Stimulated activated CD4-positive, alpha-beta T cell treated with anti-CD3 and anti-CD28 coated beads, Interleukin-12 subunit alpha, Interleukin-12 subunit beta, amount 100 ng/mL, for 4 hours (primary cell): ENCODE measurements at places on chromosomes 2 and 18.

- DNase-seq: no peak
Measured at GRCh38 chr2:181780047-181780651, 99.8 kb upstream of the NEUROD1 start.

DNA sequence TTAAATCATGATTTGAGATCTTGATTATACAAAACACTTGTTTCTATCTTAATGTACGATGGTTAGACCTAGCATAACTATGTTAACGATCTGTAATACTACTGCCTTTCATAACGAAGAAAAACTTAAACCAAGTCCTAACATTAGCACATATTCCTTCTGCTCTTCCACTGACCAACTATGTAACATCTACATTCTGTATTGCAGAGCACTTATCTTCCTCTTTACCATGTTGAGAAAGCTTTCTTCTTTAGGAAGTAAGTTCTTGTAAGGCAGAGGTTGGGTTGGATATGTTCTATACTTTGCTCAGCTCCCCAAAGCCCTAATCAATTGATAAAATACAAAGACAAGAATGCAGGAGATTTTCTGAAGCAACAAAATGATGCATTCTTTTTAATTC lies 7.9 kb upstream of the ZNF407 start:
- no peak for DNase-seq

GRCh38 chr2:60350791-60351190 lies 202.7 kb downstream of the BCL11A start:
- DNase-seq: no peak

DNA sequence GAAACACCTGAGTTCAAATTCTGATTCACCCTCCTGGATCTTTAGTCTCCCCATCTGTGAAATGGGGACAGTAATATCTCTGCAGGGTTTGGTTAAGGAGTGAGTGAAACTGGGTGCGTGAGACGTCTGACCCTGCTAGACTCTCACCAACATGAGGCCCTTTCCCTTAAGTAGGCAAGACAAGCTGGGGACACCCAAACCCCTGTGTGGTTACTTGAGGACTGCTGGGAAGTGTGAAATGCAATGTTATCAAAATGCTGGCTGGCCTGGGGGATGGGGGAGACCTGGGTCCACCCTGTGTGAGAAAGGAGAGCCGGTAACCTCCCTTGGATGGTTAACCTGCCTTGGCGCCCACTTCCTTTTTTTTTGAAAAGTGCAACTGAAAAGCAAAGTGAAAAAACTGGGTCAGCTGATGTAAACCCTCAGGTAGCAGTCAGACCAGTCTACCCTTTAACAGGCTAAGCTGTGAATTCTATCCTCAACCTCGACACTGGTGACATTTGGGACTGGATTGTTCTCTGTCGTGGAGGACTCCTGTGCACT lies 82.3 kb downstream of the INPP5D start:
- no peak for DNase-seq

DNA sequence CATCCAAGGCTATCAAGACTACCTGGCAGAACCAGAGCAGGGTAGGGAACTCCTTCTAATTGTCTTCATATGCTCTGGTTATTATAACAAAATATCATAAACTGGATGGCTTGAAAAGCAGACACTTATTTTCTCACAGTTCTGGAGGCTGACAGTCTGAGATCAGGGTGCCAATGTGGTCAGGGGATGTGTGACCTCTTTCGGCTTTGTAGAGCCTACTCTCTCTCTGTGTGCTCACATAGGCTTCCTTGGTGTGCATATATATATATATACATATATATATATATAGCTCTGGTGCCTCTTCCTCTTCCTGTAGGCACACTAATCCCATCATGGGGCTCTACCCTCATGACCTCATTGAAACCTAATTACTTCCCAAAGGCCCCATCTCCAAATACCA lies 101.6 kb downstream of the ARL6IP6 start:
- DNase-seq: no peak

DNA sequence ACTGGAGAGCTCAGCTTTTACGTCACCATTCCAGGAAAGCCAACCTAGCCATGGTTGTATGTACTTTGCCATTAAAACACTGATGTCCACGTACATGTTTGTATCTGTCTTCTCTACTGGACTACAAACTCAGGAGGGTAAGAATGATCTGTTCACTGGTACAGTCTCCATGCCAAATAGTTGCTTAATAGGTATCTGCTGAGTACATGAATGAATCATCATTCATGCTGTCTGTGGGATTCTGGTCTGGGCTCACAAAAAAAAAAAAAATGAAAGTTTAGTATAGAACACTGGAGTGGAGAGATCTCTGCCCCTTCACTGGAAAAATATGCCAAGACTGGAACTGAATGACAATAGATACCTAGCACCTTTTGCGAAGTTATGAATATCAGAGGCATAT lies 102.6 kb upstream of the ITGA4 start:
- DNase-seq: no peak

DNA sequence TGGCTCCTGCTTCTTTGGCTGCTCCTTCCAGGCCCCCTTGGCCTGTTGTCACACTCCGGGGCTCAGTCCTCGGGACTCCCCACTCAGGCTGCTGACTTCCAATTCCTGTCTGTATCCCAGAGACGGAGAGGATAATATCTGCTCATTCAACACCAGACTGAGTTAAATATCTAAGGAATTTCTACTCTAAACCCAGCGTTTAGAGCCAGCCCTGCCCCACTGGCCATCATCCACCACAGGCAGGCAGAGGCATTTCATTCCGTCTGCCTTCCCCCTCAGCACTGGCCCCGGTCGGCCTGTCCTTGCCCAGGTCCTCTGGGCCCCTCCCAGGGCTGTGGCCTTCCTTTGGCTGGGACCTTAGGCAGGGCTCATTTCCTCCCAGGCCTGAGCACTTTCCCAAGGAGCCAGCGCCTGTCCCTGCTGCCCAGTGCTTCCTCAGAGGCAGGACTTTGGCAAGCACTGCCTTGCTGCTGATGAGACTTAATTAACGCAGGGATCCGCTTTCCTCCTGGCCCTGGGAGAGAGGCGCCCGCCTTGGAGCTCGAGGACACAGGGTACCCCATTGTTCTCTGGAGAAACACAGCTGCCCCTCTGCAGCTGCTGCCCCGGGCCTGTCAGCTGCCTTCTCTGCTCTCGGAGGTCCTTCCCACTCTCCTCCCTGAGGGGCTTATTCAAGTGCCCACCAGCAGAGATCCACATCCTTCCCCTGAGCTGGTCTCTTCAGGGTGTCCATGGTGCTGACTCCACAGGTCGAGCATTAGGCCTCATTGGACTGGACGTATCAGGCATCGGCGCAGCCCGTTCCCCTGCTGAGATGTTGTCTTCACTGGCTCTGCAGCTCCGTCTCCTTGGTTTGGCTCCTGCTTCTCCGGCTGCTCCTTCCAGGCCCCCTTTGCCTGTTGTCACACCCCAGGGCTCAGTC lies 42.8 kb downstream of the ATOH8 start:
- no peak for DNase-seq

GRCh38 chr2:102764083-102764482 lies 2.3 kb downstream of the TMEM182 start:
- no peak for DNase-seq

DNA sequence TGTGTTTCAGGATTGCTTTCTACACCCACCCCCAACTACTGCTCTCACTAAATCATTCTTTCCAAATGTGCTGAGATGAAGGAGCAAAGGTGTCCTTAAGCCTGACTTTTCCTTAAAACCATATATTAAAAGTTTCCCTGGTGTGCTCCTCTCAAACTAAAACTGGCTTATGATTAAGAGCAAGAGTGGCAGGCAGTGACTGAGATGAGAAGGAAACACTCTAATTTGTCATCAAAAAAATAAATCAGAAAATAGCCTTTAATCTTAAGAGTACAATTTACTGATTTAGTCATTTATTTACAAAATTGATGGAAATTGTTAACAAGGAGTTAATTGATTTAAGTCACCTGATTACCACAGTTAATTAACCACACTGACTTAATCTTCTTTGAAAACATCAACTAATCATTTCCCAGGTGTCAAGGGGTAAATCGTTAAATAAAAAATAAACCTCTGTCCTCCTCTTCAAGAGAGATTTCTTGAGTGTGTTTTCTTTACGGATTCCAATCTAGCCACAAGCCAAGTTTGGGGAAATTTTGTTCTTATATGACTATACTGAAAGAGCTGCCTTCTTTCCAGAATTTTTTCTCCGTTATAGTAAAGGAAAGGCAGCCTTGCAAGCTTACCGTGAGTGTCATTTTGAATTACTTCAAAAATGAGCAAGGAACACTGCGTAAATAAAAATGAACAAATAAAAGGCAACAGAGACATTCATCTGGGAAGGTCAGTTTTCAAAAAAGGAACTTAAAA lies 17.4 kb downstream of the LRP2 start:
- no peak for DNase-seq

DNA sequence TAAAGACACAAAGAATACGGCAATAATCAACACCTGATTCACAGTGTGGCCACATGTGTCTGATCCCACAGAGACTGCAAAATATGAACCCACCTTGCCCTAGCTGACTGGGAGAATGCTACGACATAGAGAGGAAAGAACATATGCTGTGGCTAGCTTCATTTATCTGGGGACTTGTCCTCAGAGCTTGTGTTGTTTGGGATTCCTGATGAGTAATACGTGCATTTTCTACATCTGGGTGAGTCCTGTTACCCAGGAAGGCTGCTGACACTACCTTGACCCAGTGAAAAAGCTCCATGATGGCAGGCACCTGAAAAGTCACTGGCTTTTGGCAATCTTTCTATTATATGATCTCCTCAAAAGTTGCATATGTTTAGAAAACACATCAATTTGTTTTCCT lies 427.7 kb upstream of the LYPD1 start:
- no peak for DNase-seq
